ENCODE measurements at places on chromosomes 12 and 14.

DNA sequence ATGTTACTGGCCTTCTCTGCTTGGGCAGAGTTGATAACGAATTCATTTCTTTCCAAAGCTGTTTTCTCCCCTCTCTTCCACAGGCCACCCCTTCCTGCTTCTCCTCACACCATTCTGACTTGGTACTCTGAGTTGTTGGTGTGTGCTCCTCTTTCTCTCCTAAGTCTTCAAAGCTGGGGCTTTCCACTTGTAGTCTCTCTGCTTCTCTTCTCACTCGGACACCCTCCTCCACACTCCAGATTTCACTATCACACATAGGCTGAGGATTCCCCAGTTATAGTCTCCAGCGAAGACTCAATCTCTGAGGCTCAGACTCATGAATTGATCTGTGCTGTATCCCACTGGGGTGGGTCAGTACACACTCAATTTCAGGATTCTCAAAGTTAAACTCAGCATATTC, 201.0 kb downstream of the SSPN start:
- no peak for DNase-seq

GRCh38 chr14:91089958-91090535, 23.8 kb upstream of the DGLUCY start:
- DNase-seq: no peak

DNA sequence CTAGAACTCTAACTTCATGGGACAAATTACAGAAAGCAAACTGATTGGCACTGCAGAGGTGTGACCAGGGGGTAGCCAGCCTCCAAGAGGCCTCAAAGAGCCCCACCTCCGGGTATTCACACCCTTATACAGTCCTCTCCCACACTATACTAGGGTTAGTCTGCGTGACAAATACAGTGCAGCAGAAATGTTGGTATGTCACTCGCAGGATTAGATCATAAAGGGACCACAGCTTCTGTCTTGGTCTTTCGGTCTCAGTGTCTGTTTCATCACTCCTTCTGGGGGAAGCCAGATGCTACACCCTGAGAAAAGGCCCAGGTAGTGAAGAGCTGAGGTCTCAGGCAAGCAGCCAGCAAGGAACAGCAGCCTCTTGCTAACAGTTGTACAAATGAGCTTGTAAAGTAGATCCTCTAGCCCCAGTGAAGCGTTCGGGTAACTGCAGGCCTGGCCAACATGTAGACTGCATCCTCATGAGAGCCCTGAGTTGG, 68.9 kb upstream of the SAV1 start:
- DNase-seq: peak; percentile 3

DNA sequence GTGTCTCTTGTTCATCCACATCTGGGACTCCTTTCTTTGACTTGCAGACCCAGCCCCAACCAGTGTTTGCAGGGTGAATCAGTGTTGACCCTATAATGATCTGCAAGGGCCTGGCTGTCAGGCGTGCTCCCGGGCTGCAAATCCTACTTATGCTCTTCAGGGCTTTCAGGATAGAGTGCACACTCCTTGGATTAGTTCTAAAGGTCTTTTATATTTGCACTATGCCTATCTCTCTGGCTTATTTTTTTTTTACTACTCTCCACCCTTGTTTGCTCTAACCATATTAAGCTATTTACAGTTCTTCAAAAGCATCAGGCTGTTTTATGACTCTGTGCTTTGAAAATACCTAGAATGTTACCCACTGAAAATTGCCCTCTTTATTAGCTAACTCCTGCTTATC, 4.3 kb upstream of the PRICKLE1 start:
- no peak for DNase-seq

DNA sequence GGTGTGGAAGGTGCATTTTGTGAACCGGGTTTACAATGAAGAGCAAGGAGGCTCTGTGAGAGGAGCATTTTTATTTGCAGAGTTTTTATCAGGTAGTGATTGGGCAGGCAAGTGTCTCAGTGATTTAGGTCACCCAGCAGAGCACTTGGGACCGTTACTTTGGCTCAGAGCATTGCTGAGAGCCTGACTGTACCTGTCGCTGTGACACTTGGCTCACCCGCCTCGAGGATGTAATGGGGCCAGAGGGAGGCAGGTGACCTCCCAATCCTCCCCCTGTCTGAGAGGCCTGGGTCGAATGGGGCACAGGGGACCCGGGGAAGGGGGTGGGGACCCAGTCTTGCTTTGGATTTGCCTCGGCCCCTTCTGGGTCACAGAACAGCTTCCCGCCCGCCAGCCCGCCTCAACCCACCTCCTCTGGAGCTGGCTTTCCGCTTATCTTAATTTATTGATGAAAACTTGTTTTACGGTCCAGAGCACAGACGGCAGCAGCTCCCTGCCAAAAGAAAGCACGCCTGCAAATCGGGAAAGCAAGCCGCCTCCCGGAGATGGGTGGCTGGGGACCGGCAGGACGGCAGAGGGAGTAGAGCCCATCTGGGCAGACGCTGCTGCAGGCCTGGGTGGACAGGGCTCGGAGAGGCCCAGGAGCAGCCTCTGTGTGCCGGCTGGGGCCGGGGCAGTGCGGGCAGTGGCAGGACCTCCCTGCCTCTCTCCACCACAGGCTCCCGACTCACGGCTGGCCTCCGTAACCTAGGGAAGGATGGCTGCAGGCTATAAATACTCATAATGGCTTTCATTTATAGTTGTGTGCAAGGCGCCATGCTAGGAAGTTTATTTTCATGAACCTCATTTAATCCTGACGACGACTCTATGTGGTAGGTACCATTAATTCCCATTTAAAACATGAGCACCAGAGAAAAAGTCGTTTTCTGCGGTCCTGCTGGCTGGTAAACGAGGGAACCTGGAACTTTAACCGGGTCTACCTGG, 187.1 kb downstream of the TSPAN9 start:
- no peak for DNase-seq

DNA sequence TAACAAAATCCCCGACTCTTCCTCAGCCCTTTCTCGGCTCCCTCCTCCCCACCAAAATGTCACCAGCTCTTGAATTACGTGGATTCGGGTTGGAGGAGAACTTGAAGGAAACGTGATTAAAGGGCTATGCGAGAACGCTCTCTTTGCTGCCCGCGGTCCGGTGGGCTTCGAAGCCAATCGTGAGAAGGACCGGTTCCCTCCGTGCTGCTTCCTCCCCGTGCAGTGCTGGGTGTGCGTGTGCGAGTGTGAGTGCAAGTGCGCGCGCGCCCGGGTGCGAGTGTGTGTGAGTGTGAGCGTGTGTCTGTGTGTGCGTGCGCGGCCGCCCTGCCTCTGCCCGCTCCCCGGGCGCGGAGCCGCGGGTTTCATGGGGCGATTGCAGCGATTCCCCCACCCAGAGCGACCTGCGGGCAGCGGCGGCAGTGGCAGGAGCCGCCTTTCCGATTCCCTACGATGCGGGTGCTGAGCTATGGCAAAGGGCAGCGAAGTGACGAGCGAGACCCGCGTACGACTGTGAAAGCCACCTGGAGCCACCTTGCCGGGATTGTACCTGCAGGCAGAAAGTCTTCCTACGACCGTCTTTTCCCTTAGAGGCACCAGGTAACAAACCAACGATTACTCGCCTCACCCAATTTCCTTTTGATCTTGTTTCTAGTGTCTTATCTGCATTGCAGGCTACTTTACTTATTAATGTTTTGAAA, 1.4 kb downstream of the LRFN5 start:
- no peak for DNase-seq

DNA sequence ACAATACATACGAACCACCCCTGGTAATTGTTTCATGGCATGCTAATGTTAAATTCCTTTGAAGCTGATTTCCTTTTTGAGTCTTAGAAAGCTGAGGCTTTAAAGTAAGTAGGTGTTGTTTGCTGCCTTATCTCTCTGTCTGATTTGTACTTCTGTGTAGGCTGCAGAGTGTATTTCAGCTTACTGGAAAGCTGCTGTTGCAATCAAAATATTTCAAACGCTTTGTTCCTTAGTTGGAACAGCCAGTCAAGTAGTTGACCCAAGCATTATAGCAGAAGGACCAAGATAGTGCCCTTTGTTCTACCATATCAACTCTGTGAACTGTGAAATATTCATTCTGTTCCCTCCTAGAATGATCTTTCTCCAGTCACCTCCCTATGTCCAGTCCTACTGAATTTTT, 3.1 kb downstream of the PKP2 start:
- DNase-seq: no peak

DNA sequence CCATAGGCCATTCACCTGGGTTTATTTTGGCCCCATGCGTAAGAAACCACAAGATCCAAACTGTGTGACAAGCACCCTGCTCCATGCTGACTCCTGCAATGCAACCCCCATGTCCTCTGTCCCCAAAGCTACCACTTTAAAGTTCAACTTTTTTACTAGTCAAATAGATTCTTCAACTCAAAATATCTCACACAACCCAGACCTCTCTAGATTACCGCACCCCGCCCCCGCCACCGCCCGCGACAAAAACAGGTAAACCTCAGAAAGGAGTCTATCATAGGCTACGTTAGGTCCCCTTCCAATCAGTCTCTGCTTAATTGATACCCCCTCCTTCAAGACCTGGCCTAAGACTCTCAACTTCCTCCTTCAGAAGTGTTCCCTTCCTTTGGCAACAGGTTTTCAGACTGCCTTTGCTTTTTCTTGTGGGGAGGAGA, 2.2 kb downstream of the ZFP36L1 start:
- no peak for DNase-seq
